ENCODE measurements at places on chromosomes 2 and 18. TPM values are rescaled to one million over a fixed set of nuclear protein-coding genes. Genes with fewer than 3 reads are reported as not detected.

CROCC2 gene
- 10.8 TPM for total RNA-seq

TRABD2A gene
- total RNA-seq = 22.0 TPM

GKN2 gene
- 11.2 TPM for total RNA-seq

KIF1A gene
- total RNA-seq = not detected

SAP130 gene
- total RNA-seq = 20.2 TPM

SERPINB3 gene
- total RNA-seq = not detected

Measured in upper lobe of left lung (tissue), 6 donors.